Activated CD8-positive, alpha-beta memory T cell treated with anti-CD3 and anti-CD28 coated beads for 24 hours (primary cell): ENCODE measurements at places on chromosomes 4 and X.

DNA sequence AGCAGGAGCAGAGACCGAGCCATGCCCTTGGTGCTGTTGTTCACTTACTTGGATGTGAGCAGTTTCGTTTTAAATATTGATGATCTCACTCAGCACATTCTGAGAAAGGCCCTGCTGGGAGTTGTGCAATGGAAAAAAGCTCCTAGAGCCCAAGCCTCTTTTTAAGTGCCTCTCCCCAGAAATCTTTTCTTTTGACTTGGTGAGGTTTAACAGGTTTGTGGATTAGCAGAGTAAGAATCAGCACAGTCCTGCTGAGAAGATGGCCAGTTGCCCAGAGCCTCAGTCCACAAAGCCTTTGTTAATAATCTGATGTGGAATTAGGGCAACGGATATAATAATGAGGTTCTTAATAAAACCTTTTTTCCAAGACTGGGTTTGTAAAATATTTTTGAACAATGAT, 157.5 kb upstream of the ATP6AP2 start:
- DNase-seq, result no peak

DNA sequence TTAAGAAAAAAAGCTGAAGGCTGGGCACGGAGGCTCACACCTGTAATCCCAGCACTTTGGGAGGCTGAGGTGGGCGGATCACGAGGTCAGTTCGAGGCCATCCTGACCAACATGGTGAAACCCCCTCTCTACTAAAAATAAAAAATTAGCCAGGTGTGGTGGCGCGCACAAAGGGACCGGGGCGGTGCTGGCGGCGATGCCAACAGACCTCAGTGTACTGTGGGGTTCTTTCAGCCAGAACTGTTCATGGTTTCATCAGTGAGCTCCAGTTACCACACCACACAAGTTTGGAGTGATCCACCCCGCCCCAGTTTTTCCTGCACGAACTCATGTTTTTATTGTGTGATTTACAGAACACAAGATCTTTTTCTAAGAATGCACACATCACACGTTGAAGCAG, 21.2 kb upstream of the IRAK1 start:
- no peak for DNase-seq

DNA sequence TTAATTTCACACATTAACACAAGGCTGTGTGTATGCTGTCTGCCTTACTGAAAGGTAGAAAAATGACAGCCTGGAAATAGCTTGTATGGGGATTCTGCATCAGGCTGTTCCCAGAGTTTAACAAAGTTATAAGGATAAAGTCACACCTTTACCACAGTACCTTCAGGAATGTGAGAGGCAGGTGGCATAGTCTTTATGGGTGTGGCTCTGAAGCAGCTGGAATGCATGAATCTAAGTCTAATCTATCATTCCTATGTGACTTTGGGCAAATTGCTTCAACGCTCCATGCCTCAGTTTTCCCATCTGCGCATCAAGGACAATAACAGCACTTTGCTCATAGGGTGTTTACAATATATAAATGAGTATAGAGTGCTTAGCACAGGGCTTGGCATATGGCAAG, 84.2 kb upstream of the EGFL6 start:
- no peak for DNase-seq

DNA sequence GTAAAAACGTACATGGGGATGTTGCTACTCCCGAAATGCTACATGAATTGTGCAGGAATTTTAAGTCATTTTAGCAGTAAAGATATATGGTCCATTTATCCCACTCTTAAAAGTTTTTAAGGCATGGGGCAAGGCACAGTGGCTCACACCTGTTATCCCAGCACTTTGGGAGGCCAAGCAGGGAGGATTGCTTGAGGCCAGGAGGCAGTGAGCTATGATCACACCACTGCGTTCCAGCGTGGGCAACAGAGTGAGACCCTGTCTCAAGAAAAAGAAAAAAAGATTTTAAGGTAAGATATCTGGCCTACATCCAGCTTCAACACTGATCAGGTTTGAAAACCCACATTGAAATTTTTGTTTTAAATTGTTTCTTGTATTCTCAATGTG, 1.2 kb upstream of the SEC24D start:
- DNase-seq, result no peak

DNA sequence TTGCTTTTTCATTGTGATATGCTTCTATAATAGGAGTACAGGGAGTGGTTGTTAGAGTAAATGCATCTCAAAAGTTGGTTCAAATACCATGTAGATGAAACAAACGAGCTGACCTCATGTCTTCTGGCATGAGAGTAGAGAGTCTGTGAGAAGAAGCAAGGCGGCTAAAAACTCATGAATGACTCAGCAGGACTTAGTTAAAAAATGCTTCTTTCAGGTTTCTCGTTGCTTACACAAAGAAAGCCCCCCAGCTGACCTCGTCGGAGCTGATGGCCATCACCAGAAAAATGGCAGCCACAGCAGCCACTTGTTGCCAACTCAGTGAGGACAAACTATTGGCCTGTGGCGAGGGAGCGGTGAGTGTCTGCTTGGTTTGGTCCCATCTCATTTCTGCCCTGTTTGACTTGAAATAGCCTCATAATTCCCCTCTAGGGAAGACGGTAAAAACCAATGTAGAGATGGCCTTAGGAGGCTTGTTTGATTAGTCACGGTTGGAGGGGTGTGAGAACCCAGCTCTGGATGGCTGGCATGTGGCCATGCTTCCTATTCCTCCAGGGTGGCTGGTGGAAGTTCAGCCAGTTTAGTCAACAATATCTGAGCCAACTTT, 14.5 kb downstream of the AFP start:
- no peak for DNase-seq

GRCh38 chr4:19239565-19239964, 1012.1 kb upstream of the SLIT2 start:
- no peak for DNase-seq

DNA sequence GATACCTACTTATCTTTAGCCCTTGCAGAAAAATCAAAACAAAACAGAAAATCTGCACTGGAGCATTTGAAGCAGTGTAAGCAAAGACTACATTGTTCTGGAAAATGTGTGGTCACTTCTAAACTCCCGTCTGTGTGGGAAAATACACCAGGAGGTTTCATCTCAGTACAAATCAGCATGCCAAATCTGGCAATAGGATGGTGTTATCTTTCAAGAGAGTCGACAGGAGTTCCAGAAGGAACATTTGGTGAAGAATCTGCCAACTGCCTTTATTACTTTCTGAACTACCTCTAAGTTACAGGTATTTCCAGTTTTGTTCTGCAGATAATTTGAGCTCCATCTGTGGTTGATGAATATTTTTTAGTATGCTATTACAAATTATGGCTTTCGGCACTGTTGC, 1348.0 kb downstream of the RAPGEF2 start:
- no peak for DNase-seq

- DNase-seq, result peak; percentile 74
Observed at GRCh38 chr4:152534541-152535359, 1.1 kb downstream of the FBXW7 start.

- DNase-seq, result no peak
Observed at GRCh38 chr4:62250100-62250499, 1050.0 kb downstream of the ADGRL3 start.

DNA sequence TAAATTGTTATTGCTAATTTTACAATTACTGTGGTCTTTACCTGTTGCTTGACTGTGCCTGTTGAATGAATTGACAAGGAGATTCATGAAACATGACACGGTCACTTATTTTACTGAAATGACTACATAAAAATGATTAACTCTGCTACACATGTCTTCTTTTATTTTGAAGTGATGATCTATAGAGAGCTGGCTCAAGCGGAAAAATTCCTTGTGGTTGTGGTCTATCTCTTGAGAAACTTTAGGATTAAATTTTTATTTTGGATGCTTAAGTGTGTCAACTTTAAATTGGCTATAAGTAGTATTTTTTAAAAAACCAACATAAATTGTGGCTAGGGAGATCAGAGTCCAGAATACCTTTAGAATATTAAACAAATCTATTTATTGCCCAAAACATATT, 131.8 kb upstream of the PITX2 start:
- DNase-seq, result no peak

DNA sequence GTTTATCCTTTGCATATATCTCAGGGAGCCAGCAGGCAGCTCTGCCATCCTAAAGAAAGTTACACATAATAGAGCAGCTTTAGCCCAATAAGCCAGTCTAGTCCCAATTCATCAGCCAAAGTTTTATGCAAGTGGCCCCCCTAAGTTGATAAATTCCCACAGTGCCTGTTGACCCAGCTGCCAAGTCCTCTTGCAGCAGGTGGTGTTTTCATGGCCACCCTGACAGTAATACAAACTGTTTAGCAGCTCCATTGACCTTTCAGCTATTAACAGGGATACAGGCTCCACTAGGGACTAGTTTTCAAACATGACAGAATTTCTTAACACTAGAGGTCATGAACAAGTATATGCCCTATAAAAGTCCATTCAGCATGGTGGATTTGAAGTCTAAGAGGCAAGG, 77.5 kb downstream of the HHIP start:
- no peak for DNase-seq

DNA sequence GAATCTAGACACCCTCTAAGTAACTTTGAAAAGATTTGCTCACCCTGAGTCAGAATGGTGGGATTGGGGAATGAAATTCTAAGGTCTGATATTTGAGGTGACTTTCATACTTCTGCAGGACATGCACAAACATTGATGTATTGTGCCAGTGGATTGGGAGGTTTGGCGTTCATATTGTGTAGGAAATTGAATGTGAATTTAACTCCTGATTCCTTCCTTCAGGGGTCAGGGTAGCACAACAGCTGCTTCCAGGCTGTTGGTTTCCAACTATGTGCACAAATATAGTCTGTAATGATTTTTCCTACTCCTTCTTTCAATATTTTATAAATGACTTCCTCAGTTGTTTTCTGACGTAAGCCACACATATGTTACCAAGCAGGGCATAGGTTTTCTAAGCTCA, 3.1 kb downstream of the IL1RAPL1 start:
- DNase-seq, result no peak

DNA sequence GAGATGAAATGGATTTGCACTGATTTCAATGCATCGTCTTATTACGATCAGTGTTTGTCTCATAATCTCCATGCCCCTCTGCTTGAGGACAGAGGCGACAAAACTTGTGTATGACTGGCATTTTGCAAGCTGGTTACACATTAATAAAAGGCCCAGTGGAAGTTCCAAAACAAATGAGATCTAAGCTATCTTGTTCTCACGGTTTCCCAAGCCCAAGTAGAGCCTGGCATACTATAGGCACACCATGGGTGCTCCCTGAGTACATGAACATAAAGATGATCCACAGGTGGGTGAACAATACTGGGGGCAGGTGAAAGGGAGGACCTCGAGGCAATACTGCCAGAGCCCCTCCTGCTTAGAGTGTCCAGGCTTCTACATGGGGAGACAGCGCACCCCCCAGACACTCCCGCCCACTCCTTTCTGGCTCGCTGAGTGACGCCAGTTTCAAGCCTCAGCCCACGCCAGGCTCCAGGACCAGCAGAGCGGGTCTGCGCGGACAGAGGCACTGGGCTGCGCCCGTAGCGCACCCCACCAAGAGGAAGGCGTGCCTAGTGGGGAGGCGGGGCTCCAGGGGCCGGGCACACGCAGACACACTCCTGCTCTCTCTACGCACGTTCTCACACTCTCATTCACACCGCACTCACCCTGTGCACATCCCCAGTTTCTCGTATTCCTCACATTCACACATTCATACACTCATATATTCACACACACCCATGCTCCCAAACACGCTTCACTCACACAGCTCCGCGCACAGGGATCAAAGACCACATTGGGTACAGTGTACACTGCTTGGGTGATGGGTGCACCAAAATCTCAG, 8.9 kb upstream of the GSX2 start:
- peak; percentile 61 for DNase-seq

- DNase-seq, result no peak
Observed at GRCh38 chrX:11119313-11119943, 8.3 kb downstream of the HCCS start.

DNA sequence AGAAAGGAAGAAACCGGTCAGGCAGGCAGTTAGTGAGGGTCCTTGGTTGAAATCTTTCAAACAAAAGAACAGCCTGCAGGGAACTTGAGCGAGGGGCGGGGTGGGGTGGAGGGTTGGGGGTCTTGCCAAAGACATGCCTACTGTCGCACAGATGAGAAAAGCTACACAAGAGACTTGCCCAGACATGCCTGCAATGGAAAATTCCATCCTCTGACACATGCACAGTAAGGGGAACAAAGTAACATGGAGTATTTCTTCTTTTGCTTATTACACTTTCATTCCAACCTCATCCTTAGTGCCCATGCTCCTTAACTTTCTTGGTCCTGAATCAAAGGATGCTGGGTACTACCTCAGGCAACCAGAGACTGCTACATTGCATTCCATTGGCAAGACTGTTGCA, 1491.2 kb downstream of the STIM2 start:
- DNase-seq, result no peak

DNA sequence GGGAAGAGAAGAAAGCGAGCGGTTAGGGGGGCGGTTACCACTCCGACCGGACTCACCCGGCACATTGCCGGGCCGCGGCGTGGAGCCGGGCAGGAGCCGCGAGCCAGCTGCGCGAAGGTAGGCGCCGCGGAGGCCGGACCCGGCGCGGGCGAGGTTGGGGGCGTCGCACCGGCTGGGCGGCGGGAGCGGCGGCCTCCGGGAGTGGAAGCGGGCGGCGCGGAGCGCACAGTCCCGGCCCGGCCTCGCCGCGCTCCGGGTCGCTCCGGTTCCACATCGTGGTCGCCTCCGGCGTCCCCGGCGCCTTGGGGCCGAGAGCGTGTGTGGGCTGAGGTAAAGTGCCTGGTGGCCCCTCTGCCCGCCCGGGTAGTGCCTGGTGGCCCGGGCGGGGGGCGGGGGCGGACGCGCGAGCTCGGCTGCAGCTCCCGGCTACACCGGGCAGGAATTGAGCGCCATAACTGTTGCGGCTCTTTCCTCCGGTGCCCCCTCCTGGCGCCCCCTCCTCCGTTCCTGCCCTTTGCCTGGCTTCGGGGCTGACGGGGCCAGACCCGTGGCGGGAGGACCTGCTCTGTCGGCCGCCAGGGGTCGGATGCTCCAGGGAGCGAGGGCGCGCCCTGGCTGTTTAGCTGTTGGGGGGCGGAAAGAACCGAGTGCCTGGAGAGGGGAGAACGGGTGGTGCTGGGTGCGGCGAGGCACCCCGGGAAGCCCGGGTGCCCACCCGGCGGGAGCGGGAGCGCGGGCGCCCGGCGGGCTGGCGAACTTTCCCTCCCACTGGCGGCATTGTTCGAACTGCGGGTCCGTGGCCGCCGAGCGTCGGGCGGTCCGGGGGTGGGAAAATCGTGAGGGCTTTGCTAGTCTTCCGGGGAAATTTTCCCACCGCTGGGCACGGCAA, 626 bp downstream of the JADE3 start:
- DNase-seq, result peak; percentile 64

DNA sequence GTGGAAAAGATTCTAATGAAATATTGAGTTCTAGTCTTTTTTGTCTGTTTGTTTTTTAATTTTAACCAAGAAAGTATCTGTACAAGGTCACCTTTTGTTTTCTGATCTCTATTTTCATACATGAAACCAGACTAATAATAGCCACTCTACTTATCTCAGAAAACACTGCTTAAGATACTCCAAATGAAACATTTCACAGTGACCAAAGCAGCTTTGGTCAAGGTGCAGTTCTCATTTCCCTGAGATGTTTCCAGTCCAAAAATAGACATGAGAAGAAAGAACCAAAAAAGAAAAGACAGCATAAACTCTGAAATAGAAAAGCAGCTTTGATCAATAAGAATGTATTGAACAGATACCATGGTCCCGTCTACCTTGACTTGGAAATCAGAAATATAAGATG, 782.8 kb downstream of the RAB28 start:
- DNase-seq, result no peak
